Bronchus fibroblast of lung (primary cell): ENCODE measurements at places on chromosomes 7 and 10. TPM values are rescaled to one million over a fixed set of nuclear protein-coding genes. Genes with fewer than 3 reads are reported as not detected.

Gene FFAR4
- not detected in 2 replicates for total RNA-seq

Gene NFKB2
- 22.4 and 22.9 TPM in 2 replicates for total RNA-seq

Gene TYW1B
- 0.30 and 0.67 TPM in 2 replicates for total RNA-seq

Gene LRRC17
- 75.3 and 76.6 TPM in 2 replicates for total RNA-seq

Gene ARHGAP22
- total RNA-seq = 28.9 and 32.4 TPM in 2 replicates

Gene FOXI2
- total RNA-seq = not detected in 2 replicates

Gene NODAL
- not detected in 2 replicates for total RNA-seq

Gene PDE6C
- total RNA-seq = not detected in 2 replicates

Gene GRM3
- total RNA-seq = not detected in 2 replicates

Gene SEC61A2
- total RNA-seq = 3.0 and 4.2 TPM in 2 replicates

Gene AP1S1
- total RNA-seq = 156 TPM in 2 replicates

Gene ATG9B
- total RNA-seq = 0.15 TPM in 1 of 2 replicates, not detected in the other

Gene EFCAB10
- not detected in 2 replicates for total RNA-seq

Gene C10orf62
- not detected in 2 replicates for total RNA-seq

Gene EGFR
- 39.8 and 42.0 TPM in 2 replicates for total RNA-seq

Gene PILRA
- total RNA-seq = under 0.01 TPM in 1 of 2 replicates, not detected in the other

Gene RTKN2
- total RNA-seq = 0.89 and 2.0 TPM in 2 replicates

Gene SLC29A3
- 2.2 TPM in 2 replicates for total RNA-seq

Gene SFRP4
- total RNA-seq = not detected in 2 replicates

Gene ATRNL1
- total RNA-seq = 1.0 and 1.6 TPM in 2 replicates

Gene CCL24
- not detected in 2 replicates for total RNA-seq

Gene DRGX
- not detected in 2 replicates for total RNA-seq

Gene CCDC3
- 0.34 and 0.45 TPM in 2 replicates for total RNA-seq

Gene TMEM225B
- 0.17 and 0.59 TPM in 2 replicates for total RNA-seq

Gene PTF1A
- total RNA-seq = not detected in 2 replicates

Gene WDR86
- total RNA-seq = 3.9 and 6.7 TPM in 2 replicates

Gene PNLIPRP2
- not detected in 2 replicates for total RNA-seq

Gene PLPP4
- not detected in 2 replicates for total RNA-seq

Gene CWF19L1
- 27.7 and 32.6 TPM in 2 replicates for total RNA-seq

Gene CRYGN
- total RNA-seq = not detected in 2 replicates

Gene MRLN
- not detected in 2 replicates for total RNA-seq

Gene IL2RA
- total RNA-seq = not detected in 2 replicates

Gene TMEM229A
- under 0.01 TPM in 1 of 2 replicates, not detected in the other for total RNA-seq

Gene CCDC172
- total RNA-seq = not detected in 2 replicates

Gene GIMAP6
- not detected in 2 replicates for total RNA-seq

Gene CALML5
- not detected in 2 replicates for total RNA-seq

Gene CDNF
- 0.34 and 1.9 TPM in 2 replicates for total RNA-seq

Gene TRIL
- total RNA-seq = 0.45 and 0.84 TPM in 2 replicates
